ENCODE measurements at places on chromosomes 2 and 18.

DNA sequence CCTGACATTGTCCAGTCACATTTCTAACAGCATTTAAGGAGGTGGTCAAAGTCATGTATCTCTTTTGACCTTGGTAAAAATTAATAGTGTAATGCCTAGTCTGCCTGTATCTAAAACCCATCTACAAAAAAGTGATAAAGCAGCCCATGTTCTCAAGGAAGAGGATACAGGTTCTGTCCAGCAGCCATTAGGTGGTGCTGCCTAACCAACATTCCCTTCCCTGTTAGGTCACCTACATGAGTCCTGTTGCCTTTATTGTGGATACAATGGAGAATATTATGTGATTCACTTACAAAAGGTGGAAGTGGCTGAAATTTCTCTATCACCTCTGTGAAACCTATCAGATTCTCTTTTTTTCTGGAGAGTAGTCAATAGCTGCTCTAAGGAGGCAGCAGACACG lies 52.5 kb downstream of the AQP4 start:
- no peak for DNase-seq

DNA sequence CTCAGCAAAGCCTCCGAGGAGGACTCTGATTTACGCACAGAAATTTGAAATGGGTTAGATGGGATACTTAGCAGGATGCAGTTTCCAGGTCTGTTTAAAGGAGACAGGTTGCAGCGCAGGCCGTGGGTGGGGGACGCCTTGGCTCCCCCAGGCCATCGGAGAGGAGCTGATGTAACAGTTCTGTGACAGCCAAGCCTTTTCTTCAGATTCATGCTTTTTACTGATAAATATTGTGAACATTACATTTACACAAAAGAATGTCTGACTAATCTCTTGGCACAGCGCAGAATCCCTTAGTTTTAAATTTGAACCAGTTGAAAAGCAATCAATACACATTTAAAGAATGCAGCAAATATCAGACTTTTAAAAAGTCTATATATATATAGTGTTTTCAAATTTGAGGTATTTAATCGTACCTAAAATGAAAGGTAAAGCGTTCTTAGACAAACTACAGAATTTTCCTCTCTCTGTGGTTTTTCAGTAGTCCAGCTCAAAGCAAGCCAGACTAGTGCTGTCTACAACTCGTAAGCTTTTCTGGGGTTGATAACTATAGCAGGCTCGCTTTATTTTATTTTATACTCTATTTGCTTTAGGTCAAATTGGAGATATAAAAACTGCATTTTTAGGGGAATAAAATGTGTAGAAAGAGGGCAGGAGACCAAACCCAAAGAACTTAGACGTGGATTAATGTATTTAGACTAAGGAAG lies 221.9 kb downstream of the PIEZO2 start:
- DNase-seq = no peak

GRCh38 chr2:222731201-222731621 lies 59.8 kb downstream of the MOGAT1 start:
- DNase-seq = no peak

DNA sequence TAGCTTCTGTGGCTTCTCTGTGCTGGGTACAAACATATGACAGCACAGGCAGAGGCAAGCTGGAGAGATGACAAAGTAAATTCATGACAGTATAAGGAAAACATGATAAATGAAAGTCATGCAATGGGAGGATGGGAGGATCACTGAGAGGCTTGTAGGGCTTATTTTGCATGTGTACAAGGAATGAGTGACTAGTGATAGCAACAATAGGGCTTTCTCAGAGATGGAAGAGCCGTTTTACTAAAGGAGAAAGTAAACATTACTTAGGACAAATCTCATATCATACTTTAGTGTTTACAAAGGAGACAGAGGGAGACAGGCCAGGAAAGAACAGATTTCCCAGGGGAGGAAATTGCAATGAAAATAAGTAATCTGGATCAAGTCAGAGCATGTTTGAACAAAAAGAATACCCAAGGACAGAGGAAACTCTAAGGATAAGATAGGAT lies 82.5 kb upstream of the RBMS1 start:
- DNase-seq = no peak

DNA sequence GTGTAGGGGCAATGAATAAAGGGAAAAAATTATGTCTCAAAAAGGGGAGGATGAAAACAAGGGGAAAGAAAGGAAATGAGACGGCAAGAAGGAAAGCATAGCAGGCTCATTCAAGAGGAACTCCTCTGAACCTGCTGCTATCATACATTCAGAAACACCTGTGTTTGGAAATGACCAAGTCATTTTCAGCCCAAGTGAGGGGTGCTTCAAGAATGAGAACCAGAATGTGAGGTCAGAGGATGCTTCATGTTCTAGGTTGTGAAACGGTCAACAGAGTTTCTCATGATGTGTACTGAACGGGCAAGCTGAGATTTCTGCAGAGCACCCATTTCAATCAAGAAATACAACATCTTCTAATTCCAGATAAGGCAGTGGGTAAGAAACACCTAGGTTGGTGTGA lies 1367.2 kb upstream of the CELF4 start:
- DNase-seq = no peak

DNA sequence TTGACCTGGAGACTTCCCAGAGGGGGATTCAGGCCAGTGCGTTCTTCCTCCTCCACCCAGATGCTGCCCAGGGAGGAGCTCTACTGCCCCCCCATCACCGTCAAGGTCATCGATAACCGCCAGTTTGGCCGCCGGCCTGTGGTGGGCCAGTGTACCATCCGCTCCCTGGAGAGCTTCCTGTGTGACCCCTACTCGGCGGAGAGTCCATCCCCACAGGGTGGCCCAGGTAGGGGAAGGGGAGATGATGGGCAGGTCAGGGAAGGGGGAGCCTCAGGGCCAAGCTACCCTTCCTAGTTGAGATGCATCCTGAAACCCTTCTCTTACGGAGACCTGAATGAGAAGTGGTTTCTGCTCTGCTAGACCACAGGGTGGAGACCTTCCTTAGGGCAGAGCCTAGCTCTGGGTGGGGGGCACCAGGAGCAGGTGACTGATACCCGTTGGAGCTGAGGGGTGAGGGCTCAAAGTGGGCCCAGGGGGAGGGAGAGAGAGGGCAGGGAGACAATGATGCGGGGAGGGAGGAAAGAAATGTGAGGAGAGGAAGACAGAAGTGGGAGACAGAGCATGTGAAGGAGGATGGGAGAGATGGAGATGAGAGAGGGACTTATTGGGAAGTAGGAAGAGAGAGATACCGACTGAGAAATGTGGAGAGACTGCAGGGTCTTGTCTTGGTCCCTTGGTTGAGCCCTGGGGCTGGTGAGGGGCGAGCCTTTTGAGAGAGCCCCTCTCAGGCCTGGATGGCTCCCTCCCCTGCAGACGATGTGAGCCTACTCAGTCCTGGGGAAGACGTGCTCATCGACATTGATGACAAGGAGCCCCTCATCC lies 159.4 kb downstream of the DYSF start:
- DNase-seq = no peak

DNA sequence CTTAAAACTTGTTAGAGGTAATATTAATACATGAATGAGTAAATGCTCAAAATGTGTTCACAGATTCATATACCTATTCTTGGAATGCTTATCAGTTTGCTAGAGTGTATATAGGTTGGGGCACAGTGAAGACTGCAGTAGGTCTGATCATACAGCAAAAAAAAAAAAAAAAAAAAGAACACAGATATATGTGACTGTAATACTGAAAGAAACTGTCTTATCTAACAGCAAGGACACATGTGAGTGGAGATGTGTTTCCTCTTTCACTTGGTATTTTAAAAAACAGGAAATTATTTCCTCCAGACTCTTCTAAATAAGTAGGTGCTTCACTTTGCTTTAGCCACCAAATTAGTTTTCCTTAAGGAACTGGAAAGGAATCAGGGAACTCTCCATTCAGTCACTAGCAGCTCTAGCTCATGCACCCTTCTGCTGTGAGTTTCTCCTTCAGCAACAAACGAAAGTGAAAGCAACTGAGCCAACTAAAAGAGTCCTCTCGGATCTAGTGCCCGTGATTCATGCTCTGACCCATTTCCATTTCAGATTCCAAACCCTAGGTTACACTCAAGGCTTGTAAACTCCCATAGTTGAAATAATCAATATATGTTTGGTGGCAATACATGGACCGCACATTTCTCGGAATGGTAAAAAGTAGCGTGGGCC lies 98.5 kb downstream of the DSEL start:
- no peak for DNase-seq

DNA sequence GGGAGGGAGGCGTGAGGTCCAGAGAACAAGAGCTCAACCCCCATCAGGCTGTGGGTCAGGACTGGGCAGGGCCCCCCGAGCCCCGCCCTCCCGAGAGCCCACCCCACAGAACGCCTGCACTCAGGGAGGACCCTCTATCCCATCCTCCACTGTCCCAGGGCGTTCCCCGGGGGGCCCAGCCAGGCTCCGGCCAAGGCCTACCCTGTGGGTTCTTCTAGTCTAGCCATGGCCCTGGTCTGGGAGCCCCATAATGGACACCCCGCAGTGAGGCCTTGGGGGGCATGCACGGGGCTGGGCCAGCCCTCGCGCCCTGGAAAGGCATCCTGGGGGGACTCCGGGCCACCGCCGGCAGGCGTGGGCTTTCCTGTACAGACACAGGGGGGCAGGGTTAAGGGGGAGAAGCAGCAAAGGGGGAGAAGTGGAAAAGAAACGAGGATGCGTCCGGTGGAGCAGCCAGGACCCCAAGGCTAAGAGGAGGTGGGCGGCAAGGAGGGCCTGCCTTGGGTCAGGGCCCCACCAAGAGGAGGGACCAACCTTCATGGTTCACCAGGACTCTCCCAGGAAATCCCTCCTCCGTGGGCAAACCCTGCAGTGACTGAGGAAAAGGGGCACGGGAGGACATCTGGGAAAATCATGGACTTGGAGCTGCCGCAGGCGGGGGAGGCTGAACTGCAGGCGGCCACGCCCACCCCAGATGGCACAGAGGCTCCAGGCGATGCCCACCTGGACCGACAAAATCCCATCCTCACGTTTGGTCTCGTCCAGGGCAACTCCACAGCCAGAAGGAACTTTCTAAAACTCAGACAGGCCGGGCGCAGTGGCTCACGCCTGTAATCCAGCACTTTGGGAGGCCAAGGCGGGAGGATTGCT lies 2.7 kb upstream of the CROCC2 start:
- DNase-seq = no peak

DNA sequence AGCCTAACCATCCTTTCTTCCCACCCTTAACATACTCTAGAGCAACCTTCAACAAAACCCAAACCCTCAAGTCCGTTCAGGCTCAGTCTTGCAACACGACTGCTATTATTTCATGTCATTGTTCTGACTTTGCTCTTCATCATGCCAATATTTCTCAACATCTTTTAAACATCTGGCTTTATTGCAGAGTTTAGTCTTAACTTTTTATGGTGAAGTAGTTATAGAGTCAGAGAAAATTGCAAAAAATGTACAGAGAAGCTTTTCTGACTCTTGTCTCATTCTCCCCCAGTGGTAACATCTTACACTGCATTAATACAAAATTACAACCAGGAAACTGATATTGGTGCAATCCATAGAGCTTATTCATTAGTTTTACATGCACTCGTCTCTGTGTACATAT lies 3.9 kb downstream of the MARCO start:
- no peak for DNase-seq

GRCh38 chr2:232857158-232857563 lies 12.9 kb upstream of the SNORC start:
- no peak for DNase-seq

GRCh38 chr2:64904413-64905329 lies 84.5 kb upstream of the SLC1A4 start:
- no peak for DNase-seq

DNA sequence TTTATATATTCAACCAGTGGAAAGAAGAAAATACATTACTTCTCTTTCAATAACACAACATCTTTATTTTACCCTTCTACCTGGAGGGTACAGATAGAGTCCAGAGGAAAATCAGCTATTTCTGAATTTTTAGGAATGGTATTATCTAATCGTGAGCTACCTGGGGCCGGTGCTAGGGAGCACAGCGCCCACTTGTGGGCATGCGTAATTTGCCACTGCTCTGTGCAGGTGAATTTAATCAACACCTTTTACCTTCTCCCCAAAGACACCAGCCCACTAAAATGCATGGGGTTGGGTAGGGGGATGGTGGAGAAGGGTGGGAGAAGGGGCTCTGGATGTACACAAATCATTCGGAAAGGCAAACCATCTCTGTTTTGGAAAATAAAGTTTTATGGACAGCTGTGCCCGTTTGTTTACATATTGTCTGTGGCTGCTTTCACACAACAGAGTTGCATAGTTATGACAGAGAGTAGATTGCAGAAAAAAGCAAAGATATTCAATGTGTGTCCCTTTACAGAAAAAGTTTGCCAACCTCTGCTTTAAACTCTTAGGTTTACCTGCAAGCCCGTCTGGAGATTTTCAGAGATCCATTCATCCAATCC lies 51.5 kb upstream of the DCC start:
- peak; percentile 5 for DNase-seq

- no peak for DNase-seq
Observed at GRCh38 chr2:241859017-241859435, 332 bp upstream of the PDCD1 start.

DNA sequence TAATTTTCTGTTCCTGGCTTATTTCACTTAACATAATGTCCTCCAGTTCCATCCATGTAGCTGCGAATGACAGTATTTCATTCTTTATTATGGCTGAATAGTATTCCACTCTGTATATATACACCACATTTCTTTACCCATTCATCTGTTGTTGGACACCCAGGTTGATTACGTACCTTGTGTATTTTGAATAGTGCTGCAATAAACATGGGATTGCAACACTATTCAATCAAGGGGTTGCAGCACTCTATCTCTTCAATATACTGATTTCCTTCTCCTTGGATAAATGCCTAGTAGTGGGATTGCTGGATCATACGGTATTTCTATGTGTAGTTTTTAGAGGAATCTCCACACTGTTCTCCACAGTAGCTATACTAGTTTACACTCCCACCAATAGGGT lies 61.3 kb downstream of the THADA start:
- DNase-seq = no peak

GRCh38 chr2:17520761-17521160 lies 2.5 kb upstream of the RAD51AP2 start:
- DNase-seq = no peak

GRCh38 chr2:159790323-159790722 lies 7.7 kb downstream of the CD302 start:
- no peak for DNase-seq

DNA sequence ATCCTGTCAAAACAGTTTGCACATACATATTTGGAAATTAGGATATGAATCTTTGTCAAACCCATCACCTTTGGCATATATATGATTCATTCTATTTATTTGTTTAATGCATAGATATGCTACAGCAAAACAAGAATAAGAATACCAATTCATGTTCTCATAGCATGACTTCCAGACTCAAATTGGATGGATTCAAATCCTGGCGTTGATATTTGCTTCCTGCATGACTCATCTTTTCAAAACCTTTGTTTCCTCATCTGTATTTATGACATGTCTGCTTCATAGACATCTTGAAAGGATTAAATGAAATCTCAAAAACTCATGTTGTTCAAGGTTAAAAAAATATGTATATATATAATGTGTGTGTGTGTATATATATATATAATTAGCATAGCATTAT lies 261.3 kb downstream of the MBD5 start:
- no peak for DNase-seq

Data from NCI-H2171 (cell line).